ENCODE measurements at places on chromosomes 5 and 9. TPM values are rescaled to one million over a fixed set of nuclear protein-coding genes. Genes with fewer than 3 reads are reported as not detected.

- H3K36me3 ChIP-seq: no peaks in the 10 kb centered on the region
- no peaks in the 10 kb centered on the region for H3K4me1 ChIP-seq
- H3K27ac ChIP-seq: no peak overlapping the region
- H3K4me3 ChIP-seq: no peak overlapping the region
- DNase-seq: no peak
Observed at GRCh38 chr9:115223471-115223870, 105.5 kb upstream of the TNC start.

The NAIF1 gene
- total RNA-seq: 7.9 TPM

- no peaks in the 10 kb centered on the region for H3K36me3 ChIP-seq
- no peak overlapping the region for H3K4me3 ChIP-seq
Observed at GRCh38 chr9:102845827-102846371, 149.2 kb upstream of the CYLC2 start.

The UNC13B gene
- 21.6 TPM for total RNA-seq

DNA sequence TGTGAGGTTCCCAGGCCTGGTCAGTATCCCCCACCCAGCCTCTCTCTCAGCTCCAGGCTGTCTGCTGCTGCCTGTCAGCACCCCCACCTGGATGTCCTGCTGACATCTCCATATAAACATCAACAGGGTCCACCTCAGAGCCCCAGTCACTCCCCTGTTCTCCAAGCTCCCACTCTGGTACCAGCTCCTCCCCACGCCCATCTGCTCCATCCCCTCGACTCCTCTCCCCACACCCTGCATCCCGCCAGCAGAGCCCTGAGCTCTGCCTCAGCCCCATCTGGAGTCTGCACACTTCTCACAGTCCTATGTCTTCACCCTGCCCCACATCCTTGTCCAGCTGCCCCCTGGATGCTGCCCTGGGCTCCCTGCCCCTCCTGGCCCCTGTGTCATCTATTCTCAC is 67.7 kb upstream of the LRRTM2 start:
- no peaks in the 10 kb centered on the region for H3K27me3 ChIP-seq
- H3K4me3 ChIP-seq: no peak overlapping the region

DNA sequence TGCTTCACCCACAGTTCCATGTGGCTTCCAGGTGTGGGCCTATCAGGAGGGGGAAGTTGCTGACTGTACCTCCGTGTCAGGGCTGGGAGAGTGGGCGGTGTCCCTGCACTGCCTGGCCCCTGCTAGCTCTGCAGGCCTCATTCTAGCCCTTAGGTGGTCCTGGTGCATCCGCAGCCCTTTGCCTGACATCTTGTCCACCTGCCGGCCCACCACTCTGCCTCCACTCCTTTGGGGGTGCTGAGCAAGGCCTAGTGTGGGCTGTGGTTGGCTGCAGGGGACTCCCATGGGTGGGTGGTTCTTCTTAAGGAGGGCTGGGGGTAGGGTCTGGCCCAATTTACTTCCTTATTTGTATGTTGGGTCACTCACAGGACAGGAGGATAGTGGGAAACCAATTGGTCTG is 66.9 kb downstream of the HSPA4 start:
- no peak overlapping the region for H3K27ac ChIP-seq
- no peak overlapping the region for H3K4me3 ChIP-seq
- no peak for DNase-seq
- H3K36me3 ChIP-seq: no peaks in the 10 kb centered on the region
- no peaks in the 10 kb centered on the region for H3K4me1 ChIP-seq

DNA sequence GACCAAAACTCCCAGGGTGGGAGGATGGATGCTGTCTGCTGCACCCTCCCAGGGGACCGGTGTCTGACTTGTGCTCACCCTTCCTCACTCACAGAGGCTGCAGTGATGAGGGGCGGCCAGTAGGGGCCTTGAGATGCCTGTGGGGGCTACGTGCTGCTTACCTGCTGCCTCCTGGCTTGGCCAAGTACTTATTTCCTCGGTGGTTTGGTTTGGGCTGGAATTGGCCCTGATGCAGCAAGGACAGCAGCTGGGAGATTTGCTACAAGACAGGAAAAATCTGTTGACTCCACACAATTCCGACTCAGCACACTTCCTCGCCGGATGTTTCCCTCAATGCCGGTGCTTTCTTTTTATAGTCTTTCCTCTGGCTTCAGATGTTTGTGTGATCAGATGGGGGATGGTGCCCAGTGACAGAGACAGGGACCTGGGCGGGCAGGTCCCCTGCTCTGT is 6.6 kb downstream of the PCDH12 start:
- peaks cover 18% of the 10 kb centered on the region for H3K36me3 ChIP-seq
- no peaks in the 10 kb centered on the region for H3K27me3 ChIP-seq
- peak overlapping the region; percentile 65 for H3K4me3 ChIP-seq
- H3K4me1 ChIP-seq: peaks cover 80% of the 10 kb centered on the region

DNA sequence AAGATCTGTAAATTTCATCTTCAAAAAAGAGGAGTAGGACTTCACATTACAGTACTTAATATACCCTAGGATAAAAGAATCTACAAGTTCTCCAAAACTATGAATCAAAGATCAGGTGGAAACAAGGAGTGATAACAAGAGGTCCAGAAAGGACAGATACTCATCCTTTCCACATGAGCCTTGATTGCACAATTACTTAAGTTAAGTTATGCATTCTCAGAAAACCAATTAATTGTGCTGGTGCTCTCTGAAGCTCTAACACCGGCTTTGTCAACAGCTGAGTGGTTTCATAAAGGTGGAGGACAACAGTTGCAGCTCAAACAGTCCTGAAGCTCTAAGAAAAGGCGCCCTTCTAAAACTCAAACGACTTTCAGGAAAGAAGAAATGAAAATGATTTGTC is 251.9 kb downstream of the BNC2 start:
- DNase-seq: no peak
- H3K4me3 ChIP-seq: no peak overlapping the region
- peaks cover 2% of the 10 kb centered on the region for H3K27me3 ChIP-seq
- H3K4me1 ChIP-seq: no peaks in the 10 kb centered on the region

The PLAC8L1 gene
- 0.49 TPM for total RNA-seq

GRCh38 chr5:75395277-75395676 is 58.3 kb downstream of the HMGCR start:
- H3K36me3 ChIP-seq: peaks cover 42% of the 10 kb centered on the region
- DNase-seq: no peak
- H3K4me1 ChIP-seq: no peaks in the 10 kb centered on the region
- no peak overlapping the region for H3K27ac ChIP-seq
- no peak overlapping the region for H3K4me3 ChIP-seq

GRCh38 chr9:89794918-89795317 is 190.1 kb downstream of the GADD45G start:
- no peaks in the 10 kb centered on the region for H3K36me3 ChIP-seq
- H3K4me3 ChIP-seq: no peak overlapping the region
- H3K27me3 ChIP-seq: no peaks in the 10 kb centered on the region
- H3K4me1 ChIP-seq: peaks cover 6% of the 10 kb centered on the region
